ENCODE measurements at places on chromosomes 2 and 18.

- no peak for DNase-seq
These were observed 10.4 kb downstream of the VSNL1 start for GRCh38 chr2:17550907-17551306.

GRCh38 chr2:233379034-233379433 lies 24.7 kb downstream of the DGKD start:
- no peak for DNase-seq

DNA sequence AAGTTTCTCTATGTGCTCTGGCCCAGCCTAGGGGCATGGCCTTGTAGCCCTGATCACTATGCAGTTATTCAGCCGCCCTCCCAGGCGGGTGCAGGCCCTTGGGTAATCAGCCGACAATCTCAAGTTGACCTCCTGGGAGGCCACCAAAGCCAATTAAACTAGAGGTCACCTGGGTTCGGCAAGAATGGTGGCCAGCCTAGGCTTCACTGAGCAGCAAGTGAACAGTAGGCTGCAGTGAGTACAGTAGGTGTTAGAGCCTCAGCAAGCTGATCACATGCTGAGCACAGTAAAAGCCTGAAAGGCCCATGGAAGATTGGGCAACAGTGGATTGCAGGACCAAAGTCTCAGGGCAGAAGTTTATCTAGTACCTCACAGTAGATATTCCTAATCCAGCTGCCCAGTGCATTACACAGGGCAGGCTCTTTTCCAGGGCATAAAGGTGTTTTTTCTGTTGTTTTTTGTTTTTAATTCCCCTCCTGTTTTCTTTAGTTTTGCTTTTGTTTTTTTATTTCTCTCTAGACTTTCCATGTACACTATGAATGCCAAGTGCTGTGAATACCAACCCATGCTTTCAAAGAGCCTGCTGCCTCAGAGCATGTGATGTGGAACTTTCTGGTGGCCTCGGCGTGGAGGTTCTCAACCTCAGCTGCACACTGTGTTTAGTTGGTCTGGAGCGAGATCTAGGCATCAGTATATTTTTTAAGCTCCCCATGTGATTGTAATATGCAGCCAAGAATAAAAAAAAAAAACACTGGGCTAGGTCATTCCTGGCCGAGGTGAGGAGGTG lies 55.9 kb upstream of the ATL2 start:
- DNase-seq = no peak

GRCh38 chr18:79599441-79599931 lies 80.1 kb upstream of the CTDP1 start:
- DNase-seq = no peak

DNA sequence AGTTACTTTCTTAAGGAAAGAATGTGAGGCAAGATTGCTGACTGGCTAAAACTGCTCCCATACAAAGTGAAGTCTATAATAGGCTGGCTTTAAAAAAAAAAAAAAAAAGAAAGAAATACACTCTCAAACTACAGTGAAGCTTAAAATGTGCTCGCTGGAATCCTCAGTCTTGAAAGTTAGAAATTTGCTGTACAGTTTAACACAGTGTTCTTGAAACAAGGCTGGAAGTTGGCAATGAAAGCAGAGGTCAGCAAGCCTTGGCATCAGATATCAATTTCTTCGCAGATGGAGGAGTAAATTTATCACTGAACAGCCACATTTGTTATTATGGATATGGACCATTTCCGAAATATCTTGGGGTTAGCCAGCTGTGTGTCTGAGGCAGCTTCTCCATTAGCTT lies 392.9 kb downstream of the ZNF516 start:
- no peak for DNase-seq

Measured in activated CD8-positive, alpha-beta T cell treated with anti-CD3 and anti-CD28 coated beads for 36 hours (primary cell).